Germinal center (tissue), 1 donor: ENCODE measurements at places on chromosomes 6 and 20.
A peak's percentile ranks its signal among the peaks of the same experiment; 100 is the strongest.

GRCh38 chr6:16244869-16245451, 6.6 kb downstream of the GMPR start:
- DNase-seq: no peak

DNA sequence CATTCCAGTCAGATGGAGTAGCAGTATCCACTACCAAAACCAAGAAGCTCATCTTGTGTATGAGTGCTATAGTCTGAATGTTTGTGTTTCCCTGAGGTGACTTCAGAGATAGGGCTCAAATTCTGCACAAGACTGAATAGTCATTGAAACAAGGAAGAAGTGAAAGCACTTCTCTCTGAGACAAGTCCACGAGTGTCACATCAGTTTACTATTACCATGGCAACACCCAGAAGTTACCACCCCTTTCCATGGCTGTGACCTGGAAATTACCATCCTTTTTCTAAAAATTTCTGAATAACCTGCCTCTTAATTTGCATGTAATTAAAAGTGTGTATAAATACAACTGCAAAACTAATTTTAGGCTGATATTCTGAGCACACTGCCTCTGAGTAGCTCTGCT, 682.1 kb upstream of the ADGRB3 start:
- no peak for DNase-seq

- DNase-seq: no peak
Measured at GRCh38 chr6:50380406-50381098, 330.8 kb upstream of the DEFB112 start.

DNA sequence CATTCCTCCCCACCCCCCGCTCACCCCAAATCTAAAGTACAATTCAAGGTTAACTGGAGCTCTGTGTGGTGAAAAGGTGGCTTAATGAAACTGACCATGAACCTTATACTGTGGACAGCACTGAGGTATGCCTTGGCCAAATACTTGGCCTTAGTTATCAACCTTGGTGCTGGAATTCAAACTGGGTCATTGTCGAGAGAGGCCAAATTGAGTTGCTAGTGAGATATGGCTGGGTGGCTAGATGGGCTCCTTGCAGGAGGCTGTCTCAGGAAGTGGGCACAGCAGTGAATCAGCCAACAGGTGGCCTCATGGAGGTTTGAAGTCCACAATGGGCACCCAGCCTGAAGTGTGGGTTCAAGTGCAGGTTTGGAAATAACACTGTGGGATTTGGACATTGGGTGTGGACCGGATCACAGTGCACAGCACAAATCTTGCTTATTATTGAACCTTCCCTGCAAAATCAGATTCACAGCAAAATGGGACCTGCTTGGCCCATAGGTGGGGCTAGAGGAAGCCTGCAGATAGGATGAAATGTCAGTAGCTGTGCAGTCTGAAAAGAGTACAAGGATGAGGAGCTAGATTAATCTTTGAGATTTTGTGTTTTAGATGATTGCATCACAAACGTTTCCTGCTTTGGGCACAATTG, 5.6 kb upstream of the BTBD3 start:
- DNase-seq: no peak

DNA sequence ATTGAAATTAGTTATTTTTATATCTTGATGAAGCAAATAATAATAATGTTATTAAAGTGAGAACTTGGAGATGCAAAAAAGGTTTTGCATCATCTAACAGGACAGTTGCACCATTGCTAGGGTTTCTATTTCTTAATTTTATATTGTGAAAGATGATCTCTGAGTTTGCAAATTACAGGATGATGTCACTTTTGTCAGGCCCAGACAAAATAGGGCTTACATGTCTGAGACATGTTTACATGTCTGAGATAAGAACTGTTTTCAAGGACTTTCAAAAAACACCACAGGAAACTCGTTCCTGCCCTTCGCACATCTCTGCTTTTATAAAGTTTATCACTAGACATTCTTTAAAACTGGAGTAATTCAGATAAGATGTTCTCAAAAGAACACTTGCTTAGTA, 1075.8 kb upstream of the MANEA start:
- no peak for DNase-seq

GRCh38 chr20:19335916-19336315, 123.5 kb downstream of the SLC24A3 start:
- no peak for DNase-seq

DNA sequence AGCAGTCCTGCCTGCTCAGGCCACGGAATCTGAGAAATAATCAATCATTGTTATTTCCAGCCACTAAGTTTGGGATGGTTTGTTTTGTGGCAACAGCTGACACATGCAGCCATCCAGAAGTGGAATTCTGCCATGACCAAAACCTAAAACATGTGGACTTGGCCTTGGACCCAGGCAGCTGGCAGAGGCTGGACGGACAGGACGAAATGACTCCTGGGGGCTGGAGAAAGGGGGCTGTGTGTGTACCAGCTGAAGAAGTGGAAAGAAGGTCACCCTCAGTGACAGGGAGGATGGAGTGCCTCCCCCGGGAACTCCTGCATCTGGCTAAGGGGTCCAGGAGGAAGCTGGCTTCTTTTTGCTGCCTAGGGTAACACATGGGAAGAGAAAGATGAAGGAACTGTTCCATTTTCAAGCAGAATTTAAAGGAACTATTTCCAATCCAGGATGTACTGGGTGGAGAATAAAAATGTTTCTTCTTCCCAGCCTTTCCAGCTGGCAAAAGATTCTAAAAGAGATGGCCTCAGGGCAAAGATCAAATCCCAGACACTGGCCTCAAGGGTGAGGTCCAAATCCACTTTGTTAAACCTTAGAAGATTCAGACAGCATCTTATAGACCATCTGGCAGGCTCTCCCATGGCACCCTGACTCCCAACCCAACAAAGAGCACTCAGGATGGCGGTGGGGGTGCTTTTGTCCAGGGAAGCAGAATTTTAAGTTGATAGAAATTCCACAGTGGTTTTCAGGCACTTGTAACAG, 14.3 kb downstream of the SERPINB6 start:
- no peak for DNase-seq

GRCh38 chr20:18978311-18978710, 164.7 kb downstream of the SCP2D1 start:
- DNase-seq: no peak

DNA sequence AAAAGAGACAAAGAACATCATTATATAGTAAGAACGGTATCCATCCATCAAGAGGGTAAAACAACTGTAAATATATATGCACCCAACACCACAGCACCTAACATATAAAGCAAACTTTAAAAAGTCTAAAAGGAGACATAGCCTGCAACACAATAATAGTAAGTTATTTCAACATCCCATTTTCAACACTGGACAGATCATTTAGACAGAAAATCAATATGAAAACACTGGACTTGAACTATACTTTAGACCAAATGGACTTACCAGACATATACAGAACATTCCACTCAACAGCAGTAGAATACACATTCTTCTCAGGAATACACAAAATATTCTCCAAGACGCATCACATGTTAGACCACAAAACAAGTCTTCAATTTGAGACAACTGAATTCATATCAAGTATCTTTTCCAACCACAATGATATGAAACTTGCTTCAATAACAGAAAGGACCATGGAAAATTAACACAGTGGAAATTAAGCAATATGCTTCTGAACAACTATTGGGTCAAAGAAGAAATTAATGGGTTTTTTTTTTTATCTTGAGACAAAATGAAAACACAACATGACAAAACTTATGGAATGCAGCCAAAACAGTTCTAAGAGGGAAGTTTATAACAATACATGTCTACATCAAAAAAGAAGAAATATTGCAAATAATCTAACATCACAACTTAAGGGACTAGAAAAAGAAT, 23.9 kb upstream of the ASF1A start:
- DNase-seq: no peak

DNA sequence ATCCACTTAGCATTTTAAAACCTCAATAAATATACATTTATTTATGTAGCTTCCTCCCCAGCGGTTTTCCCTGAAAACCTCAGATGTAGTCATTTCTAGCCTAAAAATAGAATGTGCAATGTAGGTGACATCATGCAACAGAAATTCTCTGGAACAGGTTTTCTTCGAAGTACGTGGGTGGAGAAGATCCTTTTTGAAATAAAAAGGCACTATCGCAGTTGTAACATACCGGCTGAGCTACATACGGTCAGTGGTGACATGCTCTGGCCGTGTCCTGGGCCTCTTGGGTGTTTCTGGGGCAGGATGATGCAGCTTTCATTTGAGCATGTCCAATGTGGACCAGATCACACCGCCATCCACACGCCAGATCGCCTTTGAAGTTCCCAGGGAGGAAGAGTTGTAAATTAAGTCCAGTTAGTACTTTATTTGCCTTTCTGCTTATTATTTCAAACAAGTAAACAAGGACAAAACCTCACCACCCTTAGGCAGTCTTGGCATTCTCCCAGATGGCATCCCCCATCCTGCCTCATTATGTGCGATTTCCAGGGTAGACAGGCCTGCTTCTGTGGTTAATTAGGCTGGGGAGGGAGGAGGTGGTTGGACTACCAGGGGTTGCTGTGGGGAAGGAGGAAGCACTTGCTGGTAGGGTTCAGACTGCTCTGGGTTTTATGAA, 109.5 kb upstream of the CLDN20 start:
- DNase-seq: no peak

DNA sequence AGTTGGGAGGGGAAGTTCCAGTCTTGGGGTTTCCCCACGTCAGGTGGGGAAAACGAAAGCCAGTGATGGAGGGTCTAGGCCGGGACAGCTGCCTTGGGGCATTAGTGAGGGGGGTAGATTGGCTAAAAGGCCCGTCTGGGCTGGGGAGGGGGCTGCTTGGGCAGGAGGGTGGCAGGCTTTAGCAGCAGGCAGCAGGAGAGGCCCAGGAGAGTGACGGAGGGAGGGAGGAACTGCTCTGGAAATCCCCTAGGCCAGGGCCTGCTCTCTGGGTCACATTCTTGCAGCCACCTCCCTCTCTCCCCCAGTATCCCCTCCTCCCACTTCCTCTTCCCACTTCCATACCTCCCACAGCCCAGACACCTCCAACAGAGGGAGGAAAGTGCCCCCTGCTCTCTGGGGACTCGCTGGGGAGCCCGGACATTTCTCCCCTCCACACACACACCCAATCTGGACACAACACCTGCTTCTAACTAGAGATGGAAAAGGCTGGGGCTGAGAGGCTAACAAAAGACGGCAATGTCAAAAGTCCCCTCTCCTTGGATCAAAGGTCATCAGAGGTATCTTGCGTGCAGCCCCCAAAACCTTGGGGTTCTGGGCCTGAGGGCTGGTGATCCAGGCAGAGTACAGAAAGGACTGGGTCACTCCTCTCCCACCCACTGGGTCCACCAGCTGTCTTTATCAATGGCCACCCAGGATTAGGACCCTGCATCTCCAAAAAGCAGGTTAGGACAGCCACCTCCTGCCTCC, 1.8 kb downstream of the NFKBIE start:
- peak; percentile 67 for DNase-seq

DNA sequence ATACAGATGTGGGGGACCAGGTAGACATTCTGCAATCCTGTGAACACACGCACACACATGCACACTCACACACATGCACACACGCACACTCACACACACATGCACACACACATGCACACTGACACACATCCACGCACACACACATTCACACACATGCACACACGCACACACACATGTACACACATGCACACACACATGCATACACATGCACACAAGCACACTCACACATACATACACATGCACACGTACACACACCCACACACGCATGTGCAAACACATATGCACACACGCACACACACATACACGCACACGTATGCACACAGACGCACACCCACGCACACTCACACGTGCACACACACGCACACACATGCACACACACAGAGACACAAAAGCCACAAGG, 14.3 kb upstream of the GGTLC1 start:
- DNase-seq: no peak

- no peak for DNase-seq
Measured at GRCh38 chr6:125197795-125198269, 44.3 kb downstream of the TPD52L1 start.
